ENCODE measurements at places on chromosomes 5 and 9. TPM values are rescaled to one million over a fixed set of nuclear protein-coding genes. Genes with fewer than 3 reads are reported as not detected.

GRCh38 chr5:139955053-139955605 lies 88.0 kb downstream of the NRG2 start:
- DNase-seq: no peak

DNA sequence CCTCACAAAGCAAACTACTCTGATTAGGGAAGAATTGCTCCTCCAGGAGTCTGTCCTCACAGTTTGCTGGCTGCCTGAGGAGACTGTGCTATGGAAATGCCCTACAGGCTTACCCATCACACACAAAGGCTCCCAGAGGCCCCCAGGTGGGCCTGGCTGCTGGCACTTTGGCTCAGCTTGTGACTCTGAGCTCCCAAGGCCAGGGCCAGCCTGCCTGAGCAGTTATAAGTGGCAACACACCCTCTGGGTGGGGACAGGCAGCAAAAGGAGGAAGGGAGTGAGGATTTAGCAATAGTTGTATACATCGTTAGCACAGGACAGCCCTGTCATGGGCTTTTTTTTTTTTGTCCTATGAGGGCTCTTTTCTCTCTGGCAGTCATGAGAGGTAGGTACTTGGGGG lies 103.5 kb downstream of the DAPK1 start:
- no peak for DNase-seq

- DNase-seq: peak; percentile 63
Measured at GRCh38 chr9:33737811-33738606, 57.4 kb upstream of the PRSS3 start.

DNA sequence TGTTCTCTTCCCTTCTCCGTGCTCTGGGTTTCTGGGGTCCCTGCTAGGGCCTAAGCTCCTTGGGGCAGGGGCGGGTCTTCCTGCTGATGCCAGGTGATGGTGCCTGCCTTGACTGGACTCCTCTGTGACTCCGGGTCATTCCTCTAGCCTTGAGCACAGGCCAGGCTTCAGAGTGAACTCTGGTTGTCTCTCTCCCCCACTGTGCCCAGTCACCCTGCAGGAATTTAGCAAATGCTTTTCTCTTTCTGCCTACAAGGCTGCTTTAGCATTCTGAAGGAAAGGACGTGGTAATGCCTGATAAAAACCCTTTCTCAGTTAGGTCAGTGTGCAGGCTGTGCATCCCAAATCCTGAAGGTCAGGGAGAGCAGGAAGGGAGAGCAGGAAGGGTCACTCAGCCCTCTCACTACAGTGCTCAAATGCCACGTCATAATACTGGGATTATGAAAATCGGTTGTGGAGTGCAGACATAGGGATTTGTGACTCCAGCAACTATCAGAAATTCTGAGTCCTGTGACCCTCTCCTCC lies 2.7 kb downstream of the CXCL14 start:
- DNase-seq: no peak

- DNase-seq: no peak
Measured at GRCh38 chr5:27773166-27773565, 734.8 kb upstream of the CDH9 start.

The RANBP6 gene
- 11.6 TPM for total RNA-seq

The PCDHA12 gene
- total RNA-seq: 8.2 TPM

The COL5A1 gene
- 15.4 TPM for total RNA-seq
